T-cell (primary cell): ENCODE measurements at places on chromosomes 6 and 20.

- DNase-seq = no peak
These were observed 30.7 kb downstream of the HDGFL1 start for GRCh38 chr6:22600059-22600458.

GRCh38 chr6:138593124-138593877 lies 94.0 kb upstream of the NHSL1 start:
- DNase-seq = no peak

DNA sequence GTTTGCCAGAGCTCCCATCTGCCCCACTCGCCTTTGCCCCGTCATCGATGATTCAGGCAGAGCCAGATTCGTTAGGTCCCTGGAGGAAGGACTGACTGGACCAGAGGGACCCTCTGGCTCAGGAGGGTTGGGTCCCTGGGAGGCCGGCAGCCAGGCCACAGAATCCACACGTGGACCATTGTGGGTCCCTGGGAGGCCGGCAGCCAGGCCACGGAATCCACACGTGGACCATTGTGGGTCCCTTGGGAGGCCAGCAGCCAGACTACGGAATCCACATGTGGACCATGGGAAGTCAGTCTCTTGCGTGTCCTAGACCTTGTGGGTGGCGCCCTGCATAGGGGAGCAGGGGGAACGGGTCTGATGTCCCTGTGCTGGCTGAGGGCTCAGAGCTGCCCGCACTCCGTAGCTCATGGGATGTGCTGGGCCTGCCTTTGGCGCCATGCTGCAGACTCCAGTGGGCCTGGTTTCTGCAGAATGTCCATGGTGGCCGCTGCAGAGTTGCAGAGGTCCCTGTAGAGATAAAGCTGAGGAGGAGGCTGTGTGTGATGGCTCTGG lies 23.5 kb downstream of the UCKL1 start:
- no peak for DNase-seq

DNA sequence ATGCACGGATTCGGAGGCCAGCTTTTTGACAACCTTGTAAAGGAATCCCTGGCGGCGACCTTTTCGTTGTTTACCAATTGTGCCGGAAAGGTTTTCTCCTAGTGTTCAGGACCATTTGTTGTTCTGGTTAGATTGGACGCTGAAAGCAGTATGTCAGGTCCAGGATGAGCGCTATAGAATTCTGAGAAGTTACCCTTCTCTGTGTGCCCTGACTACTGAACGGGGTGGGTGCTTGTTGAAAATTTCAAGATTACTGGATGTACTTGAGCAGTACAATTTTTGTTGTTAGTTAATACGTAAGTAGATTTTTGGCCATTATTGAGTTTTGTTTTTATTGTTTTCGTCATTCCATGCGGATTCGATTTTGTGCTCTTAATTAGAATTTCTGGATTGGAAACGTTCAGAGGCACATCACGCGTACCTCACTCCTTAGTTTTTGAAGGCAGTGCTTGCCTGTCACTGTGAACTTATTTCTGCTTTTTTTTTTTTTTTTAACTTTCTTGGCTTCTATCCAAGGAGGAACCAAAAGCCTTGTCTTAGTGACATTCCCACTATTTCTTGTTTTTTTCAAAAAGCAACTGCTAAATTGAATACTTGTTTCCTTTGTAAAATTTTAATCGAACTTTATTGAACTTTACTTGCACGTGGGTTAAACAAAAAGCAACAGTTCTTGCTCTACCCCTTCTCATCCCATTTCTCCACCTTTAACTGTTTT lies 898 bp downstream of the XRN2 start:
- no peak for DNase-seq

GRCh38 chr6:75830959-75831885 lies 82.2 kb downstream of the MYO6 start:
- DNase-seq = no peak

GRCh38 chr6:150492507-150492906 lies 107.2 kb upstream of the PLEKHG1 start:
- no peak for DNase-seq

DNA sequence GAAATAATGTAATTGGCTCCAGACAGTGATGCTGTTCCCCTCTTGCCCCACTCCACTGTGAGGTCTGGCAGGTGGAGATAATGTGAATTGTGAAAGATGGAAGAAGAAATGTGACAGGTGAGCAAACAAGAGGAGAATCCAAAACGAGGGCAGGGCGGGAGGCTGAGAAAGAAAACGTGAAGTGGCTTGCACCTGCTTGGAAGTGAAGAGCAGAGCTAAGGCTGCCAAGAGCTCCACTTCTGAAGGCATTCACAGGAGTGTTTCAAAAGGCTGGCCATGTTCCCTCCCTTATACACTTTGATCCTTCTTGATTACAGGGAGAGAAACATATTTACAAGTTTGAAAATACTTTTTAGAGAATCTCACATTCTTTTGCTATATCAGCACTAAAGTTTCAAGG lies 359.4 kb downstream of the EPHA7 start:
- DNase-seq = no peak

DNA sequence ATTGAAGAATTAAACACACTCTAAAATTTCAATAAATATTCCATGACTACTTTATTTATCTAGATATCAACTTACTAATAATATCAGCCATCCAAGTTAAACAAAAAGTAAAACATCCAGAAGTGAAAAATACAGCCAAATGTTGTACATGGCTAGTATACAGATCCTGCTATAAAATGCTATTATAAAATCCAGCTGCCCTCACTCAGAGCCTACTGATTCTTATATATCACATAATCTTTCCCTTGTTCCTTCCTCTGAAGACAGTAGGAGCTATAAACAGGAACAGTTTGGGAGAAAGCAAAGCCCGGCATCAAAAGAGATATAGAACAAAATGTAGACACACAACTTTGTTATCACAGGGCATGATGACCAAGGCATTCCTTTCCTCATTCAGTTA lies 212.9 kb downstream of the PLCB4 start:
- DNase-seq = no peak

GRCh38 chr6:85078058-85078457 lies 313.7 kb upstream of the TBX18 start:
- no peak for DNase-seq

DNA sequence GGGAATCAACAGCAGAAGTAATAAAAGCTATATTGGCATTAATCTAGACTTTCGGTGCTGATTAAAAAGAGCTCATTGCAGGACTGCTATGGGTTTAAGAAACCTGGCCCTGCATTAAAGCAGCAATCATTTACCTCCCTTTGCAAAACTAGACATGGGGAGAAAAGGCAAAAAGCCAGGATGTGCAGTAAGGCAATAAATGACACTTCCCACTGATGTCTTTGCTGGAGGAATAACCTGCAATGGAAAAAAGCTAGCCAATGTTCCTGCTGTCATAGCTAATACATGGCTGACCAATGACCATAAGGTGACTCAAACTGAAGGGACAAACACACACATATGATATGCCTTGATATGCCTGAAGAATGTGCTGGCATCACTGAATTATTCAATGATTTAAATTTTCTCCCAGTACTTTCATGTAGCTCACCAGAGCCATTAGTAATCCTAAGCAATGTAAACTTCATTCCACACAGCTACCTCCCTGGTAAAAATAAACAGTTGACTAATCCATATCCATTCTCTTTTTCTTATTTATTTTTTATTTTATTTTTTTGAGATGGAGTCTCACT lies 8.7 kb downstream of the DNAAF9 start:
- DNase-seq = no peak

- no peak for DNase-seq
These were observed 94.2 kb upstream of the KCNK16 start for GRCh38 chr6:39416728-39417127.

DNA sequence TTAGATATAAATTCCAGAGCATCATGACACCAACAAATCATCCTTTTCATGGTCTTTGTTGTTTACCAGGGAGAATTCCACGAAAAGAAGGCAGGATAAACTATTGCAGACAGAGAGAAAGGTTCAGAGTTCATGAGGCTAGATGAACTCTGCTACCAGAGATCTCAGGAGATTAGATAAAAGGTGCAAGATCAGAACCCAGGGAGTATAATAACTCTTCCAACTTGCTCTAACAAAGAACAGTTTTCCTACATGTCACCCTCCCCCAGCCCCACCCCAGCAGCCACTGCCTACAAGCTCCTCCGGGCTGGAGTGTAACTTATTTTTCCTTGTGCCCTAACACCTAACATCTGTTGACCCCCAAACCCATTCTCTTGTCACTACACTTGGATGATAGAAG lies 13.9 kb upstream of the CITED2 start:
- DNase-seq = no peak

GRCh38 chr20:54197621-54198604 lies 10.0 kb upstream of the PFDN4 start:
- no peak for DNase-seq

DNA sequence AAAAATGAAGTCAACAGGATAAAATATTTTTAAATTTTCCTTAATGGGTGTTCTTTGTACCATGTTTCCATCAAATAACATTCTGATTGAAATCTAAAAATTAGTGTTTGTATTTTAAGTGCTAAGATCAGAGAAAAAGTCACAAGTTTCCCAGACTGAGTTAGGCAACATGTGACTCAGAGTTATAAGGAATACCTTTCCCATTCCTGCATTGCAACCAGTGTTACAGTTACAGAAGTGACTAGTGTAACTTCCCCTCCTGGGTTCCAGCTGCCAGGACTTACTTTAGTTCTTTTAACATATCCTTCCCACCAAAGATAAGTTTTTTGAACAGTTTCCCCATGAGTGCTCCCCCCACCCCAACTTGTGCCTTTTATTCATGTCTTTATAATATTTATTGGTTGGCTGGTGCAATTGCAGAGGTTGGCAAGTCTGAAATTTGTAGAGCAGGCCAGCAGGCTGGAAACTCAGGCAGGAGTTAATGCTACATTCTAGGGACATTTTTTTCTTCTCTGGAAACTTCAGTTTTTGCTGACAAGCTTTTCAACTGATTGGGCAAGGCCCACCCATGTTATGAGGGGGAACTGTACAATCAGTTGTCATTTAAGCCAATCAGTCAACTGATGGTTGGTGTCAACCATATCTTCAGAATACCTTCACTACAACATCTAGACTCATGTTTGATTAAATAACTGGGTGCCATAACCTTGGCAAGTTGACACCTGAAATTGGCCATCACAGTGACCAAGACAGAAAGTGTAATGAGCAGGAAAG lies 22.9 kb upstream of the ESR1 start:
- no peak for DNase-seq

DNA sequence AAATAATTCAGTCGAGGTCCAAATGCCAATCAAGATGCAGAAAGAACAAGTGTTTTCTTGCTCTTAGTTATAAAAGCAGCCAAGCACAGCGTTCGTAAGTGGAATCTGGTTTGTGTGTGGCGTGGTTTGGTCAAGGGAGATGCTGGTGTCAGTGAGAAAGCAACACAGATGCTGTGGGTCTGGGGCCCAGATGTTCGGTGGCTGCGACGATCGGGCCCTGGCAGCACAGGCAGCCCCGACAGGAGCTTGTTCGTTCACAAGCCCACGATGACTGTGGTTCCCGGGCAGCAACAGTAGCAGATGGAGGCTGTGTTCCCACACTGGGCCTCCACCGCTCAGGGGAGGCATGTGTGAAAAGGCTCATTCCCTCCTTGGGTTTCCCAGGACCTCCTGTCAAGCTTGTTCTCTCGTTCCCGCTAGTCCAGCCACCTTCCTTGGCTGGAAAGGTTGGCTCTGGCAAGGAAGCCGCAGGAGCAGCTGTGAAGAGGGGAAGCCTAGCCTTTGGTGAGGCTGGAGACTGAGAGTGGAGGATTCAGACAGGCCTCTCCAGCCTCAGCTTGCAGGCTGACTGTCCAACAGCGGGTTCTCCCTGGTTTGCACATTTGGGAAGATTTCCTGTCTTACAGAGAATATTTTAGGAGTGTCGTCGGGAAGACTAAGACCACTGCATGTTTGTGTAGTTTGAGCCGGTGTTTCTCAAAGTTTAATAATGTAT lies 304.7 kb downstream of the QKI start:
- DNase-seq = no peak

GRCh38 chr6:30544666-30545272 lies 11.5 kb downstream of the GNL1 start:
- DNase-seq = no peak

DNA sequence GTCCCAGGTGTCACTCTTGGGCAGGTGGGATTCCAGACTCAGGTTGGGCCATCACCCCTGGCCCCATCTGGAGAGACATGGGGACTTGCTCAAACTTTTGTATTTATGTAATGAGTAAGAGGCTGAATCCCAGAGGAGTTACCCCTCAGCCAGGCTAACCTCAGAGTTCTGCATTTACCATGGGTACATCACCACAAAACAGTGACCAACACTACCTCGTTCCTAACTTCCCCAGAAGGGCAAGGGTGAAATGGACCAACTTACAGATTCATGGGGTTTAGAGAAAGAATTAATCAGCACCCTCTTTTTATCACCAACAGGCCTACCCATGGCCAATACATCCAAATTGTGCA lies 259.9 kb upstream of the MARCKS start:
- no peak for DNase-seq

- DNase-seq = peak; percentile 11
These were observed 709 bp downstream of the PPP1R16B start for GRCh38 chr20:38805958-38806854.

- no peak for DNase-seq
These were observed 821 bp downstream of the DHX35 start for GRCh38 chr20:38962928-38963401.

DNA sequence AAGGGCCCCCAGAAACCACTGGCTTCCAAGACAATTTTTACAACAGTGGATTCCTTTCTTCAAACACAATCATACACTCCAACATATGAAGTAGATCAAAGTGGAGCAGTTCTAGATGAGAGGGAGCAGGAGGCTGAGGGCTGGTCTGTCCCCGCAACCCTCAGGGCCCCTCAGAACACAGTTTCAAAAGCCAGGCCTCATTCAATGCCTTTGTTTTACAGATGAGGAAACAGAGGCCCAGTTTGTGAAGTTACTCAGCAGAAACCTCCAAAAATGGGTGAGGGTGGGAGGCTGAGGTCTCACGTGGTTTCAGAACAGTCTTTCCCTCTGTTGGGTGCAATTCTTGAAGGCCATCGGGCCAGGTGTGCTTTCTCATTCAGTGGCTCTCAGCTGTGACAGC lies 134.9 kb downstream of the SCML4 start:
- no peak for DNase-seq

- DNase-seq = no peak
These were observed 76.0 kb upstream of the ADTRP start for GRCh38 chr6:11854408-11855165.

- peak; percentile 16 for DNase-seq
These were observed 646 bp downstream of the RPS6KA2 start for GRCh38 chr6:166626177-166627032.
